ENCODE measurements at places on chromosomes 2 and 18.

GRCh38 chr2:136238286-136239078 is 120.5 kb upstream of the CXCR4 start:
- DNase-seq: peak; percentile 34

DNA sequence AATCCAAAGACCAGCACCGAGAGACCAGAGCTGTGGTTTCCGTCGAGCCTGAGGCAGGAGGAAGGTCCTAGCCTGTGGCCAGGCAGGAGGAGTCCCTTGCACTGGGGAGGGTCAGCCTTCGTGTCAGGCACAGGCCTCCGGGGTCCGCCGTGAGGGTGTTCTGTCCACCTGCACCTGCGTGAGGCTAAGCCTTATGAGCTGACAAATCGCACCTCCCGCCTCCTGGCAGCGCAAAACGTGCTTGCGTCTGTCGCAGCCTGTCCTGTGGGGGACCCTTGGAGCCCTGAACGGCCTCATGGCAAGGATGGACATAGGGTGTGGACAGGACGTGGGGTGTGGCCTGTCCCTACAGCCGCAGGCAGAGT is 73.3 kb downstream of the KCNG2 start:
- DNase-seq: no peak

DNA sequence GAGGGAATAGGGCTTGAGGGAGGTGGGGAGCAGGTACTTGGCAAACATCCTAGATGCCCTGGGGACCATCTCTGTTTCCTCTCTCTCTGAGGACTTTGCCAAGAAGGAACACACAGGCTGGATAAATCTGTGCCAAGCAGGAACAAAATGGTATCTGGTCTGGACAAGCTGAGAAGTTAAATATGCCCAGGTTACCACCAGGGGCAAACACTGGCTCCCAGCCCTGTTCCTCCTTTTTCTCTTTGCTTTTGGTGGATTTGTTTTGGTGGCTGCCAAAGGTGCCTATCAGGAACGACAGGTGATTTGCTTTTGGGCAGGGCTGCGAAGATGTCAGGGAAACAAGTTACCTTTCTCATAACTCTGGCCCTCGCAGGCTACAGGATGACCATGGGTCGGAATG is 227.5 kb upstream of the SMAD2 start:
- DNase-seq: no peak

GRCh38 chr2:190911813-190912212 is 31.2 kb downstream of the GLS start:
- no peak for DNase-seq

GRCh38 chr18:9943311-9943710 is 29.5 kb downstream of the VAPA start:
- DNase-seq: no peak

- no peak for DNase-seq
These were observed 544.0 kb upstream of the FAM98A start for GRCh38 chr2:34143149-34143548.

DNA sequence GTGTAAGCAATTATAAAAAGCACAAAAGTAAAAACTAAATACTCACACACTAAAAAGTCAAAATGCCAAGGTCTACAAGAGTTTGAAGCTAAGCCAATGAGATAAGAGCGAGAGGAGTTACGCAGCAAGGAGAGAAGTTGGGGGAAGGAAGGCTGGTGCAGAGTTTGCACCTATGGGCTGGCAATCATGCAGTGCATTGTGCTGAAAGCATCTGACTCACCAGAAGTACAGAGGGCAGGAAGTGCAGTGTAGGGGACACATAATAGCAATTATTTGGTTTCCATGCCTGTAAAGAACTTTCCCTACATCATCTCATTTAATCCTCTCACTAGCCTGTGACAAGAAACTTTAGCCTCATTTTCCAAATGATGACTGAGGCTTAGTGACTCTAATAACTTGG is 142.7 kb upstream of the KYNU start:
- no peak for DNase-seq

DNA sequence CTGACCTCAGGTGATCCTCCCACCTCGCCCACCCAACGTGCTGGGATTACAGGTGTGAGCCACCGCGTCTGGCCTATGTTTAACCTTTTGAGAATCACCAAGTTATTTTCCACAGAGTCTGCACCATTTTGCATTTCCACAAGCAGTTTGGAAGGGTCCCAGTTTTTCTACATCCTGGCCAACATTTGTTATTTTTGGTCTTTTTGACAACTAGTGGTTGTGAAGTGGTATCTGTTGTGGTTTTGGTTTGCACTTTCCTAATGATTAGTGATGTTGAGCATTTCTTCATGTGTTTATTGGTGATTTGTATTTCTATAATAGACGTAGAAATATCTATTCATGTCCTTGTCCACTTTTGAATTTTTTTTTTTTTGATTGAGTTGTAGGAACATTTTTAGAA is 67.9 kb downstream of the BIRC6 start:
- DNase-seq: no peak

- no peak for DNase-seq
These were observed 164.3 kb downstream of the RPIA start for GRCh38 chr2:88855620-88856408.

GRCh38 chr2:42169874-42170521 is 845 bp downstream of the EML4 start:
- DNase-seq: no peak

GRCh38 chr2:235945608-235946140 is 222.5 kb downstream of the GBX2 start:
- DNase-seq: no peak

- DNase-seq: no peak
These were observed 38.3 kb upstream of the PEX13 start for GRCh38 chr2:60979231-60979630.

DNA sequence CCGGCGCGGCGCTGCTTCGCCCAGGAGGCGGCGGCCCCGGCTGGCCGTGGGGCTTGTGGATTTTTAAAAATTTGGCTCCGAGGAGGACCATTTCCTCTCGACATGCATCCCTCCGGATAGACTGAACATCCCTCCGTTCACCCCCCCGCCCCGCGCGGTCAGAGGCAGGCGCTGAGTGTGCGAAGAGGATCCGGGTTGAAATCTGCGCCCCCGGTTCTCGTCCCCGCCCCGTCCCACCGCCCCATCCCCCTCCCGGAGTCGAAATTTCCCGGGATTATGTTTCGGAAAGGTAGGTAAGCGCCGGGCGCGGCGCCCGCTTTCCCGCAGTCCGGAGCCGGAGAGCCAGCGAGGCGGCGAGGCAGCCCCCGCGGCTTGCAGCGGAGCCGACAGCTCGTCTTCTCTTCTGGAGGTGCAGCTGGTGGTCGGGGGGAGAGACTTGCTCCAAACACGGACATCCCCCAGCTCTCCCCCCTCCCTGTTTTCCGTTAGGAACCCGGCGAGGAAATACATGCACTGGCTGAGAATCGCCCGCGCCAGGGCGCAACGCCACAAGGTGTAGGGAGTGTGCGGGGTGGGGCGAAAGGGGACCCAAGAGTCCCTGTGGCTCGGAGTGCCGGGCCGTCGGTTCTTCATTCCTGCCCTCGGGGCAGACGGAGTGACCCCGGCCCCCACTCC is at the start of gene PRKCE:
TSS of gene PRKCE (plus strand) at position 261 of the 675 bp plus-strand sequence.
- peak; percentile 55 for DNase-seq

GRCh38 chr18:40414155-40414754 is 1540.8 kb upstream of the PIK3C3 start:
- DNase-seq: no peak

DNA sequence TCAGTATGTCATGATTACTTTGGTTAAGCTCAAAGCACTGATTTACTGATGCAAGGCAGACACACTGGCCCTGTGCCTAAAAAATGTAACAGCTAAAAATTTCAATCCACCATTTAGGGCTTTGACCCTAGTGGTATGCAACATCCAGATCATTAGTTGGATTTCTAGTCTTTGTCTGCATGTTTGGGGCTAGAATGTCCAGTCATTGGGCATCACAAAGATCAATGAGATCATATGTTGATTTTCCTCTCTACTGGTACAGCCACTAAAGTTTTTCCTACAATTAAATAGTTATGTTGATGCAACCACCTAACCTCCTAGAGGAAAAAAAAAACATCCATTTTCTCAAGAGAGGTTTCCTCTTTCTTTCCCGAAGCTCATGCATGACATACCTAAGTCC is 53.4 kb upstream of the REV1 start:
- no peak for DNase-seq

DNA sequence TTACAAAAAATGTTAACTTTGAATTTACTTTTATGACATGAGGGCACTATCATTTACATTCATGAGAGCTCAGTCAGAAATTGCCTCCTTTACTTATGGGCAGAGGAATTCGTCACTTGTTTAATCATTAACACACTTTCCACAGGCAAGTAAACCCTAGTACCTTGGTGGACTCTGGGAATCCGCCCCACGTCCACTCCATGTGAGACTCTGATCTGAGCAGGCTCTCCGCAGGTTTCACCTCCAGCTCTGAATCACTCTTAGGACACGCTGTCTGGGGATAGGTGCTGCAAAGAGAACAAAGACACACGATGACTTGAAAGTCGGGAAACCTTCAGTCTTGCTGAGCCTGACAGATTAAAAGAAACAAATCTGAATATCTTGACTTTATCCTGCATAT is 73.6 kb downstream of the LPIN2 start:
- DNase-seq: no peak

- no peak for DNase-seq
These were observed 184.5 kb upstream of the CWC22 start for GRCh38 chr2:180191432-180192124.

- no peak for DNase-seq
These were observed 65.6 kb upstream of the NOSTRIN start for GRCh38 chr2:168736649-168737445.

DNA sequence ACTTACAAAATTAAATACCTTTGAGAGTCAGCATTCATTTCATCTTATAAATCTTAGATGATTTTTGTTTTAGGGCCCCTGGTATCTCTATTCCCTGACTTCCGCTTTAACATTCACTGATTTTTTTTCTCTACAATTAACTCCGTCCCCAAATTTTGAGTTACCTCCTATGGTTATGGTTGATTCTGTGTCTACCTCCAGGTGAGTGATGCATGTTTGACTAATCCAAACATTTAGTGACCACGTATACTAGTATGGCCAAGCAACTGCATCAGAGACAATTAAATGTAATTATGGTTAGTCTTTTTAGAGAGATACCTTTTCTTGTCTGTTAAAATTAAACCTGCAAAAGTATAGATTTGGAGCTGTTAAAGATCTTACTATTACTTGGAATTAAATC is 120.3 kb downstream of the CCDC102B start:
- DNase-seq: no peak

GRCh38 chr2:189446780-189447179 is 5.5 kb downstream of the WDR75 start:
- DNase-seq: no peak

Measured in stimulated activated CD4-positive, alpha-beta T cell treated with anti-CD3 and anti-CD28 coated beads, Interleukin-1b, Interleukin-23, amount 100 ng/mL, for 48 hours (primary cell).